ENCODE measurements at places on chromosomes 12 and 14.

DNA sequence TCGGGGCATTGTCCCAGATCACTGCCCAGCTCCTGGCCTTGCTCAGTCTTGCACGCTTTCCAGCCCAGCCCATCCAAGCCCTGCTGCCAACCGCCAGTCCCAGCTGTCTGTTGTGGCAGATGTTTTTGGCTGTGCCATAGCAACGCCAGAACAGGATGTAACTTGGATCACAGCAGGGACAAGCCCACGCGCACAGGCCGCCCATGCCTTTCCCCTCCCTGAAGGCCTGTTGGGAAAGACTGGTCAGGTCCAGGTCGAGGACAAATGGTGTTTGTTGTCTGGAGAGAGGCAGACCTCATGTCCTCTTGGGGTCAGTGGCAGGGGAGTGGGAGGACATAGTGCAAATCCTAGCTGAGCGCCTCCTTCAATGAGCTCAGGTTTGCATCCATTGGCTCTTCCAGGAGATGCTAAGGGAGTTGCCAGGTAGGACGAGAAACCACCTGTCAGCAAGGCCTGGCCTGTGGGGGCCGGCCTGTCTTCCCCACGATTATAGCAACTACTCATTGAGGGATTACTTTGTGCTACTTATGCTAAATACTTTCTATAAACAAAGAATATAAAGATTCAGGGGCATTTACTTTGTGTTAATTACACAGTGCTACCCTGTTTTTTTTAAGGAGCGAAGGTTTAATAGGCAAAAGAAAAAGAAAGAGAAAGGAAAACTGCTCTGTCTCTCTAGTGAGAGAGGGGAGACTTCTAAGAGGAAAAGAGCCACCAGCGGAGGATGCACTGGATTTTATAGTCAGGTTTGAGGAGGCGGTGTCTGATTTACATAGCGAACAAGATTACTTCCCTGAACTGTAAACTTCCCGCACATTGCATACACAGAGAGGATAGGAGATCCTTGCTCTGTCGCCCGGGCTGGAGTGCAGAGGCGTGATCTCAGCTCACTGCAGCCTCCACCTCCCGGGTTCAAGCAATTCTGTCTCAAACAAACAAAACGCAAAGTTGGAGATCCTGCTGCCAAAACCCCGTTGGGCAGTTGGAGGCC lies 42.8 kb upstream of the CORO1C start:
- peak; percentile 40 for DNase-seq

DNA sequence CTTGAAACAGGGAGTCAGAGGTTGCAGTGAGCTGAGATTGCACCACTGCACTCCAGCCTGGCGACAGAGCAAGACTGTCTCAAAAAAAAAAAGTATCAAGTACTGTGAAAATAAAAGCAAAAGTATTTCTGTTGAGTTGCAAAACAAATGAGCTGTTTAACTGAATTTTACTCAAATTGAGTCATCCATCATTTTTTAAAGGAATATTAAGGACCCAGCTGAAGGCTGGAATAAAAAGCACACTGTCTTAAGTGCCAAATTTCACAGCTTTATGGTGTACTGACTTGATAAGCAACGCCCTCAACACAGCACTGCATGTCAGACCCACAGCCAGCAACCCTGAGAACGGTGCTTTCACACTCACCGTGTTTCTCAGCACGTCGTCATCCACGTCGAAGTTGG lies 57.9 kb downstream of the AMN start:
- DNase-seq = no peak

DNA sequence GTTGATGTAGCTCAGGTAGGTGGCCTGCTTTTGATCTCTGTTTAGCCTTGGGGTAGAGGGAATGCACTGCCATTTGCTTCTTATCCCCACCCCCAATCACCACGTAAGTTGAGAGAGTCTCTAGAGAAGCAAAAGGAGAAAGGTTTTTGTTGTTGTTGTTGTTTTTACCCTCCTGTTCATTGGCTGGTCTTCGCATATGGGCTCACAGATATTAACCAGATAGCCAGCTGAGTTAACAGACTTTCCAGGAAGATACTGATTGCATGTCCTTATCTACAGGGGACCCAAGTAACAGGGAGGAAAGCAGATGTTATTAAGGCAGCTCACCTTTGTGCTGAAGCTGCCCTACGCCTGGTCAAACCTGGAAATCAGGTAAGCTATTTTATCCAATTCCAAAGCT lies 2.9 kb downstream of the PA2G4 start:
- no peak for DNase-seq

- no peak for DNase-seq
Observed at GRCh38 chr14:106681161-106681560, 1154.8 kb downstream of the TMEM121 start.

DNA sequence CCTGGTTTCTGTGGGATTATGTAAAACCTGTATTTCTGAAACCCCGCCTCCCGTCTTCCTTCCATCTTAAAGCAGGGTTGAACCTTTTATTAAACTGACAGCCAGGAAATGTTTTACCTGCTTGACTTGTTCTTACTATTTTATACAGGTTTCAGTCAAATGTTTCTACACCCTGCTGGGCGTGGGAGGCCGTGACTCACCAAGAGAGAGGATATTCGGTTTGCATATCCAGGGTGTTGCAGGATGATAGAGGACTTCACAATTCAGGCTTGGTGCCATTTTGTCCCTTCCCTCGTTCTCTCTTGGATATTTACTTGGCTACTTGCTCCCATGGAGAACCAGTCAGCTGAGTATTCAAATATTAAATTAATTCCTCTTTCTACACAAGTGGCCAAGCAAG lies 69.7 kb downstream of the ARF6 start:
- no peak for DNase-seq

DNA sequence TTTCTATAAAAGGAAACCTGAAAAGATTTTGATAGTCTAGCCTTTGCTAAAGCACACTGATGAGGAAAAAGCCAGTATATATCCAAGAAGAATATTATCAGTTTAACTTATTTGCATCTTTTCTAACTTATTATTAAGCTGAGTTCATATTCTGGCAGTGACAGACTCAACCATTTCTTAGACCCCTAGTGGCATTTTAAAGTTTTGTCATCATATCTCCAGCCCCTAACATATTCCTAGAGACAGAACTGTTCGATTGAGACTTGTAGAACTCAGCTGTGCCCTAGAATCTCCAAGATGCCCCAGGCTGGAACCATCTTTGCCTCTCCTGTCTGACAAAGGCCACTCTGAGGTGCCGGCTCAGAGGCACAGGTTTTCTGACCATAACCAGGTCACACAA lies 365.6 kb downstream of the NELL2 start:
- DNase-seq = no peak

DNA sequence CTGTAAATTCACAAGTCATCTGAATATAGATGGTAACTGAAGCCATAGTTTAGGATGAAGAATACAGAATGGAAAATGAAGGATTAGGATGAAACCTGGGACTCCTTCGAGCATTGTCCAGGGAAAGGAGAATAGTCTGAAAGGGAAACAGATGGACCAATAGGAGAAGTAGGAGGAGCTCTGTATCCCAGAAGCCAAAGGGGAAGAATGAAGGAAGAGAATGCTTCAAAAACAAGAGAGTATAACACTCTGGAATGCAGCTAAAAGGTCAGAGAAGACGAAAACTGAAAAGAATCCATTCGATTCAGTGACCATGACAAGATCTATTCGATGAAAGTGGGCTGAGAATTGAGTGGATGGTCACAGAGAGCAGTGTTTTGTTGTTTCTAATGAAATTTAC lies 1.0 kb downstream of the GMFB start:
- peak; percentile 55 for DNase-seq

- peak; percentile 28 for DNase-seq
Observed at GRCh38 chr14:24351517-24351916, 11.7 kb upstream of the RIPK3 start.

- DNase-seq = no peak
Observed at GRCh38 chr14:68459480-68460136, 333.3 kb downstream of the ZFP36L1 start.

GRCh38 chr12:57156701-57157403 lies 9.4 kb upstream of the LRP1-AS start:
- DNase-seq = no peak
